ENCODE measurements at places on chromosomes 13 and 19.

- DNase-seq: peak; percentile 51
Observed at GRCh38 chr13:98557937-98558792, 18.7 kb downstream of the STK24 start.

DNA sequence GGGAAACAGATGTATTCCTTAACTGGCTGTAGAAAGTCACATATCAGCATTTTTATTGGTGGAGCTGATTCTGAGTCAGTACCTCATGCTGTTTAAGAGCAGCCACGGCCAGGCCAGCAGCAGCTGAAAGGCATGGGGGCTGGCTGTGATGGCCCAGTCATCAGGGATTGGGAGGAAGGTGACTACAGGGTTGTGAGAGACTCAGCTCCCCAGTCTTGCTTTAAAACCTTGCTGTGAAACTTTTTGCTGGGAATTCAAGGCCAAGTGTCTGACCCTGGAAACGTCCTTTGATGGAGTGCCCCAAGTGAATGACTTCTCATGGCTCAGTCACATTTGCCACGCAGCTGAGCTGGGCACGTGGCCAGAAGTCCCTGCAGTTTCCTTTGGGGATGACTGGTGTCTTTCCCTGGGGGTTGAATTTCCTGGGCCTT is 39.1 kb upstream of the RNF113B start:
- DNase-seq: peak; percentile 97

GRCh38 chr19:3039641-3040077 is 10.6 kb upstream of the TLE2 start:
- DNase-seq: no peak

GRCh38 chr13:95361686-95362085 is 60.4 kb upstream of the ABCC4 start:
- DNase-seq: no peak
